Retina (tissue), 1 donor: ENCODE measurements at places on chromosomes 11 and 22.

- no peak for DNase-seq
Observed at GRCh38 chr11:133947321-133947756, 9.4 kb downstream of the IGSF9B start.

GRCh38 chr22:37048133-37048532 lies 3.4 kb upstream of the KCTD17 start:
- no peak for DNase-seq

- no peak for DNase-seq
Observed at GRCh38 chr22:49629261-49629570, 198.5 kb downstream of the BRD1 start.

DNA sequence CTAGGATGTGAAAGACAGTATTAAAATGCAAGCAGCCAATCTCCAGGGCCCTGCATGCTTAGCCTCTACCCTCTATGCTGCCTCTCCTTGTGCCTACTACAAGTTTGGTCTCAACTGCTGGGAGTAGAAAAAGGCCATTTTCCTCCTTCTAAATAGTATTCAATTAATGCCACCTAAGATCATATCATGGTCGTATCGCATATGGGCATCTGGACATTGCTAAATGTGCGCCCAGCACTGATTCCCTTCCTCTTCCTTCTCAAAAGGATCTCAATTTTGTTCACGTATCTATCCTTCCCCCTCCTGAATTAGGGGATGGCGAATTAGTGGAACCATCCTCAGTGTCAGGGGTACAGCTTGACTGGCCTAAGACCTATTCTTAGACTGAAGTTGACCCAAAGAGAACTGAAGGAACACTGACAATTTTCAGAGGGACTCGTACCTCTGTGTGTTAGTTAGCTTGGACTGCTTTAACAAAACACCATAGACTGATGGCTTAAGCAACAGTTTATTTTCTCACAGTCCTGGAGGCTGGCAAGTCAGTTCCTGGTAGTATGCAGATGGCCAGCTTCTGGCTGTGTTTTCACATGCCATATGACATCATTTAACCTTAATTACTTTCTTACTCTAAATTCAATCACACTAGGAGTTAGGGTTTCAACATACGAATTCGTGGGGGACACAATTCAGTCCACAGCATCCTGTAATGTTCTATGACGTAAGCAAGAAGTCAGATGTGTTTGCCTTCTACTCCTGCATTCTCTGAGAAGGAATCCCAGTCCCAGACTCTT lies 8.5 kb upstream of the NUP50 start:
- no peak for DNase-seq

DNA sequence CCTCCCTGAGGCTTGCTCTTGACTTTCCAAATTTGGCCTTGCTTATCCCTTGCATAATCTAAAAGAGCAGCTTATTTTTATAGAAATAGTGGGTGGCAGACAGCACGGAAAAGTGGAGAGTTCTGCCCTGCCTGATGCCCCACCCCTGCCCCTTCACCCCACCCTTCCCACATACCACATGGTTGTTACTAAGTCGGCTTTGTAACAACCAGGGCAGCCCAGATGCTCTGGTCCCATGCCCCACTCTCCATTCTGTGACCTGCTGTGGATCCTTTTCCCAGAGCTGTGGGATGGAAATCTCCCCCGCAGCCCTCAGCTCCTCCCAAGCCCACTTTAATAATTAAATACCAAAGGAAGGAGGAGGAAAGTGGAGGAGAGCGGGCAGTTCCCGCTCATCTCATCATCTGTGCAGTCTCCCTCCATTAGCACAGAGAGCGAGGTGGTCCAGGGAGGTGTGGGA lies 10.9 kb downstream of the MRGPRF start:
- no peak for DNase-seq

- DNase-seq = no peak
Observed at GRCh38 chr22:37990301-37990700, 5.9 kb upstream of the SOX10 start.

DNA sequence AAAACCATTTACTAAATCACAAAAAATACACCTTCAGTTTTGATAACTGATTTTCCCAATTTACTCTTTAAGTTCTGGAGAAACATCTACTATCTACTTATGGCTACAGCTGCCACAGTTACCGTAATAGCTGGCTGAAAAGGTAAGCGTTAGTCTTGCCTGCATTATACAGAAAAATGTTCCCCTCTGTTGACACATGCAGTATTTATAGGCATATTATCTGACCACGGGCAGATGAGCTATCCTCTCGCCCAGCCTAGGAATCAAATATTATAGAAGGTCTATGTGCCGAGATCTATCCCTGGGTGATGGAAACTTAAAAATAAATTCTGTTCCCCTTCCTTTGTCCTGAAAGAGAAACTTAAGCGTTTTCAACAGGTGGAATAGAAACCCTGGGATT lies 283.8 kb downstream of the CADM1 start:
- no peak for DNase-seq

GRCh38 chr11:61507012-61507768 lies 1.4 kb upstream of the LRRC10B start:
- no peak for DNase-seq

DNA sequence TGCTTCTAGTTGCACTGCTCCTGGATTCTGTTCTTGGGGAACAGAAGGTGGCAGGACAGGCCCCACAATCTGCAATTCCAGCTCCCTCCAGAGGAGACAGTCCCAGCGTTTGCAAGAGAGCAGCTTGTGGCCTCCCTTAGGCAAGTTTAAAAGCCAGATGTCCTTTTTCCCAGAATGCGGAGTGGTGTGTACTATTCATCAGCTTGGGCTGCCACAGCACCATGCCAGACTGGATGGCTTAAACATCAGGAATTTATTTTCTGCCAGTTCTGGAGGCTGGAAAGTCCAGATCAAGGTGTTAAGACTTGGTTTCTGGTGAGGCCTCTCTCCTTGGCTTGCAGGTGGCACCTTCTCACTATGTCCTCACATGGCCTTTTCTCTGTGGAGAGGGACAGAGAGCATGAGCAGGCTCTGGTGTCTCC lies 11.7 kb downstream of the MIAT start:
- peak; percentile 47 for DNase-seq

DNA sequence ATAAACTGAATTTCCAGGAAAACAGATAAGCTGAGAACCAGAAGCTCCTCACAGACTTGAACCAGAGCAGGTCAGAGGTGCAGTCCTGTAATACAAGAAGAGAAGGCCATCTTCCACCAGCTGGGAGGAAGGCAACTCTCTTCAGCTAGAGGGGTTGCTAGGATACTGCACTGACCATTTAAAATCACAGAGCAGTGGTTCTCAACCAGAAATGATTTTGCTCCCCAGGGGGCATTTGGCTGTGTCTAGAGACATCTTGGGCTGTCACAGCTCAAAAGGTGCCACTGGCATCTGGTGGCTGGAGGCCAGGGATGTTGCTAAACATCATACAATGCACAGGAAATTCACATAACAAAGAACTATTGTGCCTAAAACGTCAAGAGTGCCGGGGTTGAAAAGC lies 17.2 kb downstream of the OPCML start:
- DNase-seq = no peak

DNA sequence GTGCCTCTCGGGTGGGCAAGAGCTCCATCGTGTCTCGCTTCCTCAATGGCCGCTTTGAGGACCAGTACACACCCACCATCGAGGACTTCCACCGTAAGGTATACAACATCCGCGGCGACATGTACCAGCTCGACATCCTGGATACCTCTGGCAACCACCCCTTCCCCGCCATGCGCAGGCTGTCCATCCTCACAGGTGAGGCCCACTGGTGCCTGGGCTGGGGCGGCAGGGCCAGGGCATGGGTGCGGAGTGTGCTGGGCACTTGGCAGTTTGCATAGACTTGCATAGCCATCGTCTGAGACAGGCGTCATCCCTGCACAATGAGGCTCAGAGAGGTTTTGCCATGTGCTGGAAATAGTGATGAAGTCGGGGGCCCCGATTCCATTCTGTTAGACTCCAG lies 6.3 kb downstream of the RASD2 start:
- no peak for DNase-seq

DNA sequence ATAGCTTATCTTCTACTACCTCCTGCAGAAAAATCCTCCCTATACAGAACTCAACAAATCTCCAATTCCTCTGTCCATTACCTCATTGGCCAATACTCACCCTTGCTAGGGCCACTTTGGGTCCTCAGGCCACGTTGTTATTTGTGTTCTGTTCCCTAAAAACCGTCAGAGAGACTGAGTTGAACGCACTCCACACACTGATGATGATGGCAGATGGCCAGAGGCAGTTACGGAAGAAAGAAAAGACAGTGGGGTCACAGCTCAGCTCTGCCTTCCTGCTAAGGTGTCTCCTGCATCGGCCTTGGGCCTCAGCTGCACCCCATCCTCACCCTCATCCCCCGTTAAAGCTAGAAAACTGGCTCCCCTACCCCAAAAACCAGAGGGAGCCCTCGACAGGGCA lies 66.2 kb downstream of the MICAL3 start:
- no peak for DNase-seq

GRCh38 chr22:25694196-25694907 lies 47.6 kb upstream of the MYO18B start:
- DNase-seq = no peak

- peak; percentile 89 for DNase-seq
Observed at GRCh38 chr22:17672417-17672991, 33.9 kb downstream of the BCL2L13 start.

GRCh38 chr11:109527496-109527895 lies 105.5 kb downstream of the C11orf87 start:
- DNase-seq = no peak

- no peak for DNase-seq
Observed at GRCh38 chr11:14519597-14519916, 629 bp downstream of the PSMA1 start.

DNA sequence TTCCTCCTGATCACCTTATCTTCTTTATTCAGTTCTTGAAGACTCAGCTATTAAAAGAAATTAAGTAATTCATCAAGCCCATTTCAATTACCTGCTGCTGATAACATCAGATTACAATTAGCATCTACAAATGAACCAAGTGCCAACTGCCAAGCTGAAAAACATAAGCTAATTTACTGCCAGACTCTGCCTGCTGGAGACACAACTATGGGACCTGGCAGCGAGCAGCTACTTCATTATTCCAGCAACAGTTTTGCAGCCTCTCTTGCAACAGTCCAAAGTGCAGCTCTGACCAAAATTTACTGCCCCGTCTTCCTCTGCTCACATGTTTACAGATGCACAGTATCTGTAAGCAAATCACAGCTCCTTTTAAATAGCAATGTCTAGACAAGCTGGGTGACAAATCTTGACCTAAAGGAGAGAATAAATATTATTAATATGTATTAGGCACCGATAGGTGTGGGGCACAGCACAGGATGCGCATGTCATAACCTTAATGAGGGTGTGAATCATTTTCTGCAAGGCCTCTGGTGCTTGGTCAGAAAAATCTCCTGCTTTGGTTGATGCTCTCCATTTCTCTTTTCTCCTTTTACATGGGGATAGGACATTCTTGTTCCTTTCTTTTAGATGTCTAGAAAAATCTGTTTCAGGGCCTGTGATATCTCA lies 232.2 kb upstream of the PITPNB start:
- DNase-seq = no peak

- no peak for DNase-seq
Observed at GRCh38 chr22:25754527-25755202, 12.7 kb downstream of the MYO18B start.

- no peak for DNase-seq
Observed at GRCh38 chr22:19688301-19689290, 25.7 kb upstream of the SEPTIN5 start.

DNA sequence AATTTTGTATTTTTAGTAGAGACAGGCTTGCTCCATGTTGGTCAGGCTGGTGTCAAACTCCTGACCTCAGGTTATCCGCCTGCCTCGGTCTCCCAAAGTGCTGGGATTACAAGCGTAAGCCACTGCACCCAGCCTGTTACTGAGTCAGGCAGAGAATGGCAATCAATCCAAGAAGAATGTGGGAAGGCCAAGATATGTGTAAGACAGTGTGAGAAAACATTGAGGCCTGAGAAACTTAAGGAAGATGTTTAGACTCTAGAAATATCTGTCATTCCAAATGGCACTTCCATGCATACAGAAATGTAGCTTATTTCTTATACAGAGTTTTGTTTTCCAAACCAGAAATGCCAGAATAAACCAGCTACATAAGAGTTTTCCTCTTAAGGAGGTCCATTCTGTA lies 248.5 kb downstream of the ETS1 start:
- no peak for DNase-seq

DNA sequence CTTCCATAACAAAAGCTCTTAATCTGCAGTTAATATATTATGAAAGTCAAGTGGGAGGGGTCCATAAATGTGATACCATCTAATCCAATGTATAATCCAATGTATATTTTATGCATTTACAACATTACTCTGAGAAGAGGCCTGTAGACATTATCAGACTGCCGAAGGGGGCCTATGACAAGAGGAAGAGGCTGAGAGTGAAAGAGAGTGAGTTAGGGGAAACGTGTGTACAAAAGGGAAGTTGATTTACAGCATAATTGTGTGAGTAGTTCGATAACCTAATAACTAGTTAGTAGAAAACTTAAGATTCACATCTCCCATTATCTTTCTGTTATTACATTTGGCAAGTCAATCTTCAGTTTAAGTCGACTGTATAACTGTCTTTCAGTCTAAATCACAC lies 86.6 kb downstream of the DDX10 start:
- DNase-seq = no peak

- DNase-seq = no peak
Observed at GRCh38 chr11:67452141-67452952, at the start of gene GPR152. GPR152 (minus strand) TSS chr11:67452729; CDS start chr11:67452724, 5 bp downstream.

- peak; percentile 19 for DNase-seq
Observed at GRCh38 chr11:111539426-111540113, 950 bp upstream of the LAYN start.

GRCh38 chr11:67583247-67584204 lies at the start of gene GSTP1:
GSTP1 (plus strand) TSS chr11:67583812; CDS start chr11:67583844, 32 bp downstream.
- peak; percentile 93 for DNase-seq

DNA sequence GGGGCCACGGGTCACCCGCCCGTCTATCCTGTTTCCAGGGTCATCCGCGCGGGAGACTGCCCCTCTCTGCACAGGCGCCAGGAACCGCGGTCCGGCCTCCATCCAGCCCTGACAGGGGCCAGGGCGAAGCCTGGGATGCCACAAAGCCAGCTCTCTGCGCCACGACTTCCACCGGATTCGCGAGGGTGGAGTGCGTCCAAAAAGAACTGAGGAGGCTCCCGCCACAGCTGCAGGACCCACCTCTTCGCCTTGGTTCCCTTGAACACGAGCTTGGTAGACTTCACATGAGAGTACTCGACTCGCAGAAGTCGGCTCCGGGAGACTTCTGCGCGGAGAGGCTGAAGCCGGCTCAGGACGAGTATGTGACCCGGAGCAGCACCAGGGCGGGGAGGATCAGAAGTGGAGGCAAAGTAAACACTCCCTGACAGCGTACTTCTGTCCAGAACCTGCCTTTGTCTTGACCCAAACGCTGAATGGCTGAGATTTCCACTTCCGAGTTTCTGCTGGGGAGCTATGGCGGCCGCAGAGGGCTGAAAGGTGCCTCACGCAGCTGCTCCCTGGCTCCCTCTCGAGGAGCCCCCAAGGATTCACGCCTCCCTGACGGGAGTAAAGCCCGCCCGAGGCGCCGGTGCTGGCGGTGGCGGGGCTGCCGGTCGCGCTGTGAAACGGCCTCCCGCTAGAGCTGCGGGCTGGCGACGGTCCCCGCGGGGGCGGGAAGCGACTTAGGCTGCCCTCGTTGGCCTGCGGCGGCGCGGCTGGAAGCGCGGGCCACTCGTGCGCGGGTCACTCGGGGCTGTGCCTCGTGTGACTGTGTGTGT lies 4566.7 kb upstream of the OR11H1 start:
- DNase-seq = no peak

GRCh38 chr11:125740617-125741016 lies 5.5 kb upstream of the PATE1 start:
- DNase-seq = no peak

GRCh38 chr11:114311946-114312345 lies 15.7 kb downstream of the NNMT start:
- DNase-seq = no peak

- DNase-seq = peak; percentile 61
Observed at GRCh38 chr22:37178350-37179125, 9.5 kb downstream of the C1QTNF6 start.
